ENCODE measurements at places on chromosomes 13 and 19. TPM values are rescaled to one million over a fixed set of nuclear protein-coding genes. Genes with fewer than 3 reads are reported as not detected.
A peak's percentile ranks its signal among the peaks of the same experiment; 100 is the strongest.

CASP14 gene
- not detected for total RNA-seq

LRRC25 gene
- total RNA-seq: 9.4 TPM

DNA sequence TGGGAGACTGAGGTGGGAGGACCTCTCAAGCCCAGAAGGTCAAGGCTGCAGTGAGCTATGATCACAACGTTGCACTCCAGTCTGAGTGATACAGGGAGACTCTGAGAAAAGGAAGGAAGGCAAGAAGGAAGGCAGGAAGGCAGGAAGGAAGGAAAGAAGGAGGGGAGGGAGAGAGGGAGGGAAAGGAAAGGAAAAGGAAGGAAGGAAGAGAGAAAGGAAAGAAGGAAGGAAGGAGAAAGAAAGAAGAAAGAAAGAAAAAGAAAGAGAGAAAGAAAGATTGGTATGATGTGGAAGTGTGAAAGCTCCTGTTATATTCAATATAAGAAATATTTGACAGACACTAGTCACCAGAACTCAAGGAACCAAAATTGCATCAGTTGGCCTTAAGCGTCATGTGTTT, 32.5 kb upstream of the CEBPG start:
- no peaks in the 10 kb centered on the region for H3K4me1 ChIP-seq
- H3K27ac ChIP-seq: no peak overlapping the region
- no peak overlapping the region for H3K4me3 ChIP-seq
- H3K36me3 ChIP-seq: no peaks in the 10 kb centered on the region

- no peaks in the 10 kb centered on the region for H3K4me1 ChIP-seq
- H3K36me3 ChIP-seq: peaks cover 48% of the 10 kb centered on the region
- H3K27me3 ChIP-seq: no peaks in the 10 kb centered on the region
- no peak overlapping the region for H3K27ac ChIP-seq
Observed at GRCh38 chr19:19758164-19758563, 25.3 kb upstream of the ZNF14 start.

GRCh38 chr19:28281676-28282075, 931.3 kb downstream of the UQCRFS1 start:
- no peak overlapping the region for H3K27ac ChIP-seq
- no peaks in the 10 kb centered on the region for H3K27me3 ChIP-seq
- no peak for DNase-seq
- no peaks in the 10 kb centered on the region for H3K36me3 ChIP-seq

DNA sequence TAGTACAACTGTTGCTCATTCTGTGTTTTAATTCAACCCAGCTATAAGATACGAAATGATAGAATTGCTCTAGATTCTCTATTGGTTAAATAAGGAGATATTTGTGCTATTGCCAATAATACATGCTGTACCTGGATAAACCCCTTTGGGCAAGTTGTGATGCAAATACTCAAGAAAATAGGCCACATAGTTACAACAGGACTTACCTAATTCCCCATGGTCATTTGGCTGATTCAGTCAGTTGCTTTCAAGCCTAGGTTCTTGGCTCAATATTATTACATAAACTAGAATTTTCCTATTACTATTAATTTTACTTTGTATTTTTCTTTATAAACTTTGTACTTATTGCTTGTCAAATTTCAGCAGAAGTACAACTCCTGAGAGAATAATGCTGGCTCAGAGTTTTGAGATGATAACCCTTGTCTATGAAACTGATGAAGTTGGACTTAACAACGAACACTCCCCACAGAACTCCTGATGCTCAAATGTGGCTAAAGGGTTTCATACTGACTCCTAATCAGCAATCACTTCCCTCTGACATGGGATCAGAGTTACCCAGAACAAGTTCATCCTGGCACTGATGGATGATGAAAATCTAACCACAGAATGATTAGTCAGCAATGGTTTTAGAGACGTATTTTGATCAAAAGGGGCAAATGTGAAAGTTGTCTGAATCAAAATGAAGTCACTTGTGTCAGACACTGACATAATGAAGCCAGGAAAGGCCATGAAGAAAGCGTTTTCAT, 221.1 kb downstream of the ITGBL1 start:
- H3K27me3 ChIP-seq: no peaks in the 10 kb centered on the region
- no peaks in the 10 kb centered on the region for H3K36me3 ChIP-seq
- DNase-seq: no peak
- H3K4me1 ChIP-seq: no peaks in the 10 kb centered on the region
- H3K27ac ChIP-seq: peak overlapping the region; percentile 34

- H3K27me3 ChIP-seq: no peaks in the 10 kb centered on the region
- H3K27ac ChIP-seq: no peak overlapping the region
- no peaks in the 10 kb centered on the region for H3K36me3 ChIP-seq
- peaks cover 6% of the 10 kb centered on the region for H3K4me1 ChIP-seq
Observed at GRCh38 chr13:93646245-93646644, 419.6 kb downstream of the GPC6 start.

GRCh38 chr13:110228936-110229904, 77.7 kb downstream of the COL4A1 start:
- H3K4me3 ChIP-seq: no peak overlapping the region
- H3K27me3 ChIP-seq: no peaks in the 10 kb centered on the region

DNA sequence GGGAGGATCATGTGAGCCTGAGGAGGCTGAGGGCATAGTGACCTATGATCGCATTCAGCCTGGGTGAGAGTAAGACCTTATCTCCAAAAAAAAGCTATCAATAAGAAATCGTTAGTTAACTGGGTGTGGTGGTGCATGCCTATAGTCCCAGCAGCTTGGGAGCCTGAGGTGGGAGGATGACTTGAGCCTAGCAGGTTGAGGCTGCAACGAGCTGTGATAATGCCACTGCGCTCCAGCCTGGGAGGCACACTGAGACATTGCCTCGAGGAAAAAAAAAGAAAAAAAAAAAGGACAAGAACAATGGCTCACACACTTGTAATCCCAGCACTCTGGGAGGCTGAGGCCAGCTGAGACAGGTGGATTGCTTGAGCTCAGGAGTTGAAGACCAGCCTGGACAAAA, 16.2 kb downstream of the PSPC1 start:
- DNase-seq: no peak
- no peaks in the 10 kb centered on the region for H3K27me3 ChIP-seq
- H3K4me3 ChIP-seq: no peak overlapping the region
- H3K4me1 ChIP-seq: no peaks in the 10 kb centered on the region
- H3K36me3 ChIP-seq: peaks cover 56% of the 10 kb centered on the region
- no peak overlapping the region for H3K27ac ChIP-seq

DNA sequence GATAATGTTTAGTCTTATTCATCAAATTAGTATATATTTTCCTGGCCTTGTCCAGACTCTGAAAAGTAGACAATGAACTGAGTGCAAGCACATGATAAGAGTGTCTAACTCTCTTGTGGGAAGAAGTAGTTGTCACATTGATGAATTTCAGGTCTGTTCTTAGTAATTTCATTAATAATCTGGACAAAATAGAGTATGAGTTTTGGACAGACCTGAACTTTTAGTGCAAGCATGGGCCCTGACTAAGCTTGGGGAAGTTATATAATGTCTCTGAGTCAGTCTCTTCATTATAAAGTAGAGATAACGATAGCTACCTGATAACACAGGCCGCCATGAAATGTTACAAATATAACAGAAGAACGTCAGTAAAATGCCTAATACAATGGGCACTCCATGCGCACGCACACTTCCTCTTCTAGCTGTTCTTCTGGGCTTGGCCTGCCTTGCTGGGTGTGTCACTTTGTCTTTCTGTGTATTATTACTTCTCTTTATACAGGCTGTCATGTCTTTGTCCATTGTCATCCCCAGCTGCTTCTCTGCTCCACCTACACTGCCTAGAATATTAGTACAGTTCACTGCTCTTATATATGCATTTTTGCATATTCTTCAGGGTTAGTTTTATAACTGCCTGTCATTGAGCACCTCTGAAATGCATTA, 129.1 kb upstream of the HTR2A start:
- no peak overlapping the region for H3K27ac ChIP-seq
- no peak overlapping the region for H3K4me3 ChIP-seq
- H3K27me3 ChIP-seq: no peaks in the 10 kb centered on the region
- DNase-seq: no peak
- no peaks in the 10 kb centered on the region for H3K4me1 ChIP-seq
